Left renal cortex interstitium (tissue), 4 donors: ENCODE measurements at places on chromosomes 1 and 21.

DNA sequence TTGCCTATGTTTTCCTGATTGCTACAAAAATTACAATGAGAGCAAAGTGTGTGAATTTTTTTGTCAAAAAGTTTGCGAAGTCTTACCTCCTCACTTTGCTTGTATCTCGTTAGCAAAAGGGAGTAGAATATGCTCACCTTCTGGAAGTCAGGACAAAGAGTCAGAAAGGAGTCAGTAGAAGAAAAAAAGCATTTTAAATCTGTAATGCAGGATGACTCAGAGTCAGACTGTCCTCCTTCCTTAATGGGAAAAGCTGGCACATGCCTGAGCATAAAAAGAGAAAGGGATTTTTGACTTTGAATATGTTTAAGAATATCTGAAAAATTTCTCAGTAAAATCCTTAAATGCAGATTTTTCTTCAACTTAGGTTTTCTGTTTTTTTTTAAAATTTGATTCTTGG is 14.2 kb upstream of the VN1R5 start:
- no peak for DNase-seq

DNA sequence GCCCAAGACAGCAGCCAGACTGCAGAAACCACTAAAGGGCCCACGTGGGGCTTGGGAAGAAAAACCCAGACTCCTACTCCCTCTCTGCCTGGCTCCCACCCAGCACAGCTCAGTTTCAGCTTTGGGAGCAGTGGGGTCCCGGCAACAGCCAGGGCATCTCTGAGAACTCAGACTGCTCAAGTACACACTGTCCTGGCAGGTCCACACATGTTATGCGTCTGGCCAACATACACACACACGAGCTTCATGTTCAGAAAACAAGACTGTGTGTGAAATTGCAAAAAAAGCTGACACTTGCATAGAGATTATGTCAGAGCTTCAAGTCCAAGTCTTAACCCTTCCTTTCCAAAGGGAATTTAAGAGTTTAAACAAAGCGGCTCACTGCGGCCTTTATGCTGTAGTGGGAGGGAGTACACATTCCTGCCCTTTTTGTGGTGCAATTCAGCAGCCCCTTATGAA is 136.6 kb upstream of the CD34 start:
- DNase-seq = no peak

GRCh38 chr21:46048926-46049889 is 48.7 kb upstream of the COL6A2 start:
- no peak for DNase-seq

- no peak for DNase-seq
These were observed 375.0 kb upstream of the RUNX1 start for GRCh38 chr21:35424122-35424521.

DNA sequence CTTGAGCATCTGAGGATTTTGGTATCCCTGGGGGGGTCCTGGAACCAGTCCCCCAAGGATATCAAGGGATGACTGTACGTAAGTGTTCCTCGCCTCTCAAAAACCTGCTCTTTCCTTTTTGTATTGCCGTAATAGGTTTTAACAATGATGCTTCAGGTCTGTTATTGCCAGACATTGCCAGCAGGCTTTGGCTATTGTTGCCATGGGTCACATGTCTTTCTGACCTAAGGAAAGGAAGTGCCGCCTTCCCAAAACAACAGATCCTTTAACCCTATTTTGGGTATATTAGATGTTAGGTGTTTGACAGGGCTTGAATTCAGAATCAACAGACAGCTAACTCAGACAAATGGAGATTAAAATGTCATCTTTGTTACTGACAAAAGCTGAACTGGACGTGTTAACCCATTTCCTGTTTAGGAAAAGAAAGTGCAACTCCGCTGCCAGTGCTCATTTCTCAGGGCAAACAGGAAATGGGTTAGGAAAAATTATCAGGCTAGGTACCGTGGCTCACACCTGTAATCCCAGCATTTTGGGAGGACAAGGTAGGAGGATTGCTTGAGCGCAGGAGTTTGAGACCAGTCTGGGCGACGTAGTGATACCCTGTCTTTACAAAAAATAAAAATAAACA is 12.4 kb upstream of the PRPF38B start:
- DNase-seq = no peak

DNA sequence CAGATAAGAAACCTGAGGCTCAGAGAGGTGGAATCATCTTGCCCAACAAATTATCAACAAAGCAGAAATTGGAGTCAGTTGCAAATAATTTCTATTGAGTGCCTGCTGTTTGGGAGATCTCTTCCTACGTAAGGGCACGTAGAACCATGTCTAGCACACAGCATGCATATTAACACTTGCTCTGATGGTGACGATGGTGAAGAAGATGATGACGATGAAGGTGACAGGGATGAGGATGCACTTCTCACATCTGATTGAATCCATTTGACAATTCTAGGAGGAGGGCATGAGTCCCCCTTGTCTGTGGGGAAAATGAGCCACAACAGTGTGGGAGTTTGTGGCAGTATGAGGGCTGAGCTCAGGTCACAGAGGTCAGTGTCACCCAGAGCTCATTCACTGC is 183.6 kb downstream of the HIVEP3 start:
- no peak for DNase-seq

GRCh38 chr1:6688001-6688400 is 13.6 kb downstream of the DNAJC11 start:
- DNase-seq = no peak

- DNase-seq = no peak
These were observed 160.7 kb downstream of the SDCCAG8 start for GRCh38 chr1:243416495-243416894.

- no peak for DNase-seq
These were observed 400.7 kb downstream of the SMYD3 start for GRCh38 chr1:246106342-246106763.

DNA sequence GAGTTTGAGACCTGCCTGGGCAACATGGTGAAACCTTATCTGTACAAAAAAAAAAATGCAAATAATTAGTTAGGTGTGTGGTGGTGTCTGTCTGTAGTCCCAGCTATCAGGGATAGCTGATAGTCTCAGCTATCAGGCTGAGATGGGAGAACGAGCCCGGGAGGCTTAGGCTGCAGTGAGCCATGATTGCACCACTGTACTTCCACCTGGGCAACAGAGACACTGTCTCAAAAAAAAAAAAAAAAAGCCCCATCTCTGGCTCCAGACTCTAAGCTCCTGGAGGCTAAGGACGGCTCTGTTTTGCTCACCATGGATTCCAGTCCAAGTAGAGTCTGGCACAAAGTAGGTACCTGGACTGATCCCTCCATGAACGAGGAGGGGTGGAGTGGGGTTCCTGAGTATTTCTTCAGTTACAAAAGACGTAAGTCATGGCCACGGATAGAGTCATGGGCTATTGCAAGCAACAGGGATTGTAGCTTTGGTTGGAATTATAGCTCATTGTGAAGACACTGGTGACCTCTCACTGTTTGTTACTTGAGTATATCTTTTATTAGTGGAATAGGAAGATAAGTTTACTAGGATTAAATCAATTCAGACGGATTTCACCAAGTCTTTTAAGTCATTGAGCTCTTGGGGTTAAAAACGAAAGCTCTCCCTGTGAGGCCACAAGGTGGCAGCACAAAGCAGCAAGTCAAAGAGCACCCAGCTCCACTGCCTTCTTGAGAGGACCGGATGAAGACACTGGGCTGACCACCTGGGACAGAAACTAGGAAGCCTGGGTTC is 35.6 kb upstream of the TMEM61 start:
- peak; percentile 63 for DNase-seq

DNA sequence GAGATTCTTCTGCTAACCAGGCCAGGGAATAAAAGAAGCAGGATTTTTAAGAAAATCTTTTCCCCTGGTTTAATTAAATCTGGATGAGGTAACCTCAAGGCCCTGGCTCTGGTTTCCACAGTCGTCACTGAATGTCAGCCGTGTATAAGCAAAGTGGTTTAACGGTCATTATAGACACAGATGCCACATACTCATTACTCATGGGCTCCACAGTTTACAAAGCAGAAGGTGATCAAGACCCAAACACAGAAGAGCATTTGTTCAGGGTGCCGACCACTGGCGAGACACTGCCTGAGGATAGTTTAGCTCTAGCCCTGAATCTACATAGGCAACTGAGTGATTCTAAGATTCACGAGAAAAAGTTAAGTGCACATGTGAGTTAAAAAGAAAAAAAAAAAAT is 27.8 kb upstream of the RAP1GAP start:
- no peak for DNase-seq

DNA sequence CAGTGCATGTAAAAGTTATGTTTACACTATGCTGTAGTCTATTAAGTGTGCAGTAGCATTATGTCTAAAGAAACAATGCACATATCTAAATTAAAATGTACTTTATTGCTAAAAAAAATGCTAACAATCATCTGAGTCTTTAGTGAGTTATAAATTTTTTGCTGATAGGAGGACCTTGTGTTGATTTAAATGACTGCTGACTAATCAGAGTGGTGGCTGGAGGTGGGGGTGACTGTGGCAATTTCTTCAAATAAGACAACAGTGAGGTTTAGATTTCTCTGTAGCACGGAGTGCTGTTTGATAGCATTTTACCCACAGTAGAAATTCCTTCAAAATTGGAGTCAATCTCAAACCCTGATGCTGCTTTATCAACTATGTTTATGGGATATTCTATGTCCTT is 37.0 kb downstream of the HS2ST1 start:
- no peak for DNase-seq

GRCh38 chr1:86861424-86861823 is 52.5 kb downstream of the SELENOF start:
- no peak for DNase-seq

DNA sequence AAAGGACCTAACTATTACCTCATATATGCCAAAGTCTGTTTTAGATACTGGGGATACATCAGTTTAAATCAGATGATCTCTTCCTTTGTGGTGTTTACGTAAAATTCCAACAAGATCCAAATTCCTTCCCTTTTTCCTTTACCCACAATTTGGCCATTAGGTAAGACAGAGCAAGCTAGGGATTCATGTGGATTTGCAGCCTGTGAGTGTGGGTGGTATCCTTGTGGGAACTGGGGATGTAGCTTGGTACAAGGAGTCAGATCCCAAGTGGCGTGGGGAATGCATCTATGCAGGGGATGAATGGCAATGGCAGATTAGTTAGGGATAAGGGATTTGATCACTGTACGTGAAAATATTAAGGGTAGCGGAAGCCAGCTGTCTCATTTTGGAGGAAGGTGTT is 9.8 kb upstream of the STRIP1 start:
- no peak for DNase-seq

DNA sequence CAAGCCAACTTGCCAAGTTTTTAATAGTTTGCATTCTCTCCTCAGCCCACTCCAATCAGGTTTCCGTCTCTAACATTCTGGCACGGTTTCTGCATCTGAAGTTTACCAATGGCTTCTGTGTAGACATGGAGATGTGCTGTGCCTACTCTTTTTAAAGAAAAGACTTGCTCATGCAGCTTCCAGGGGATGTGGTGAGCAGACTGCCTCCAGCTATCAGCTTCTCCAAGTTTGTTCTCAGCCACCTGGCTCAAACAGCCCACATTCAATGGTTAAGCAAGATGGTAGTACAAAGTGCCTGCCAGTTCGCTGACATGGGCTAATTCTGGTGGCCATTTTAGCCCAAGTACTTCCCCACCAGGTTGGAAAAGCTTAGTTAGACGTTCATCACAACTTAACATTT is 465.3 kb downstream of the NEGR1 start:
- DNase-seq = no peak

- no peak for DNase-seq
These were observed 263.2 kb downstream of the TM2D1 start for GRCh38 chr1:61461406-61462384.

DNA sequence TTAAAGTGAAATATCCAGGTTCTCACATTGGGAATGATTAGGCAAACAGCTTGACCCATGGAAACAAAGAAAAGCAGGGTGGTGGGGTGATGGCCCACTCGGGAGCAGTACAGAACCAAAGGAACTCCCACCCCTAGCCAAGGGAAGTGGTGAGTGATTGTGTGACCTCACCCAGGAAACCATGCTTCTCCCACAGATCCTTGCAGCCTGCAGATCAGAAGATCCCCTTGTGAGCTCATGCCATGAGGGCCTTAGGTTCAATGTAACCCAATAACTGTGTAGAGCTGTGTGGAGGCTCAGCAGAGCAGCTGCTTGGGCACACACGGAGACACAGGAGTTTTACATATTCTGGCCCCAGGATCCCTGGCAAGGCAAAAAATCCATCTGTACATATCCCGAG is 311.8 kb upstream of the DPYD start:
- no peak for DNase-seq

DNA sequence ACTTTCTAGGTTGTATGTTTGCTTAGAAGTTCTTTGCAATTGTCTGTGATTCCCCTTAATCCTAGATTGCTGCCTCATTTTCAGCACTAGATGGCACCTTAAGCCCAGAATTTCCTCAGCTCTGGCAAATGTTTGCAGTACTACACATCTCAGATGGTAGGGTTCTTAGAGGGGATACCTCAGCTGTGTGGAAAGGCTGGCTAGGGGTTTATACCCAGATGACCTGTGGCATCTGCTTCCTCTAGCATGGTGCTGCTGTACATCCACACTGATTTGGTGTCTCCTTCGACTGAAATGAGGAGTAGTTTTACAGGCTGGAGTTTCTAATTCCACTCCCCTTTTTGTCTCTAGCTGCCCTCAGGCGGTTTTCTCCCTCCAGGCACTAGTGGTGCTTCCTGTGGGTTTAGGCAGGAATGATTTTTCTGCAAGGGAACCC is 23.5 kb downstream of the ASB17 start:
- DNase-seq = no peak

DNA sequence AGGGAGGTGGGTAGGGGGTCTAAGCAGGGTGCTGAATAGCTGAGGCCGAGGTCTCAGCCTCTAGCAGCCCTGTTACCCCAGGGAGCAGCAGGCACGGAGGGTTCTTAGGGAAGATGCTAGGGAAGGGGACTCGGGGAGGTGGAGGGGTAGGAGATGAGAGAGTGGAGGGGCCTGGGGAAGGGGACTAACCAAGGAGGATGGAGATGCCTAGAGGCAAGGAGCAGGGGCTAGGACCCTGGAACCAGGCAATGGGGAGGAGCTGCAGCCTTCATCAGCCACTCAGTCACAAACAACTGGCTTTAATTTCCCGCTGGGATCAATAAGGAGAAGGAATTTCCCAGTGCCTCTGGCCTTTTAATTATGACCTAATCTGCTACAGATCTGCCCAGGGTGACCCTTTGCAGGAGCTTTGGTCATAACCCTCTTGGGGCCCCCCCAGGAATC is 2.9 kb upstream of the CRABP2 start:
- DNase-seq = no peak

GRCh38 chr1:158149175-158149574 is 31.5 kb upstream of the CD1D start:
- no peak for DNase-seq

DNA sequence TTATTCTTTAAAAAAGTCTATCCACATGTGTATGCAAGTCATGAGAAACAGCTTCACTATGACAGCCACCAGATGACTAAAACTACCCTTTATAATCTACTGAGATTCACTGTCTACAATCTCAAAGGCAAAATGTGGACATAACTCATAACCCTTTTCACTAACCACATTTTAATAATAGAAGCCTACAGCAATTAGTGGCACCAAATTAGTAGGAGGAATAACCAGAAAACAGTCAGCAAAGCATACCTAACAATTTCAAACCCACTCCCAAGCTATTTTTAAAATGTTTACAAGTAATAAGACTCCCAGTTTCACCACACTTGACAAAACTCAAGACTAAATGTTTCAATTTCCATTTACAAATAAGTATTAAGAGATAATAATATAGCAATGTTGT is 442.9 kb downstream of the PTPRC start:
- DNase-seq = no peak

- DNase-seq = no peak
These were observed 32.1 kb downstream of the SMIM12 start for GRCh38 chr1:34827341-34827941.

- no peak for DNase-seq
These were observed 7.3 kb downstream of the TMEM82 start for GRCh38 chr1:15749399-15750291.
